GM04503 (cell line): ENCODE measurements at places on chromosomes 7 and 10.

DNA sequence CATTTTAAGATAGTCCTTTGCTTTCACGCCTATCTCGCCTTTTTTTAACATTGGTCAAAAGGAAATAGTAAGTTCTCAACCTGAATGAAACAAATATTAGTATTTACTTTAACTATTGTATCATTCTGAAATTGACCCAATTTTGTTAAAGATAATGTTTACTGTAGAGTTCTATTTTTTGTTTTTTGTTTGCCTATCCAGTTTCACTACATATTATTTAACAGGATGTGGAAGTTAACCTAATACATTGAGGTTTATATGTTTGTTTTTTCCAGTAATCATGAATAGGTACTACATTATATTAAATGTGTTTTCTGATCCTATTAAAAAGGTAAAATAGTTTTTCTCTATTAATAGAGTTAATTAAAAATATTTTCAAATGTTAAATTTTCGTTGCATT, 26.5 kb downstream of the ACSM6 start:
- no peak for DNase-seq

DNA sequence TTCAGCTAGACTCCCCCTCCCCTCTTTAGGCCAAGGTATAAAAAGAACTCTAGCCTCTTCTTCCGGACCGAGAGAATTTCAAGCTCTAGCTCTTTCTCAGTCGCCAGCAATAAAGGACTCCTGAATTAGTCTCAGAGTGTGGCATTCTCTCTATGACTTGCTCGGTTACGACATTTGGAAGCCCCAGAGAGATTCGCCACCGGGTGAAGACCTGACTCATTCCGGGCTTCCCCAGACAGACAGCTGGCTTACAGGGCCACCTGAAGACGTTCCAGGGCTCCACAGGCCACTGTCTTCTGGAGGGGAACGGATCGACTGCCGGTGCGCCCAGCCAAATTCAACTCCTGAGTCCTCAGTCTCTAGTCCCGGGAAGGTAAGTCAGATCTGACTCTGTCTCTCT, at the start of gene AKR1B15:
AKR1B15 (plus strand) TSS at position 234 of the 400 bp plus-strand sequence. CDS start 15,510 bp downstream, outside the sequence.
- no peak for DNase-seq

GRCh38 chr7:94656925-94657731, 1.2 kb upstream of the SGCE start:
- DNase-seq, result no peak

GRCh38 chr7:130951976-130952876, 218.2 kb upstream of the KLF14 start:
- no peak for DNase-seq
